Left kidney (tissue), 8 donors: ENCODE measurements at places on chromosomes 13 and 19. TPM values are rescaled to one million over a fixed set of nuclear protein-coding genes. Genes with fewer than 3 reads are reported as not detected.

Gene C19orf85
- polyA plus RNA-seq: not detected

Gene TMEM255B
- 5.4 TPM for polyA plus RNA-seq

DNA sequence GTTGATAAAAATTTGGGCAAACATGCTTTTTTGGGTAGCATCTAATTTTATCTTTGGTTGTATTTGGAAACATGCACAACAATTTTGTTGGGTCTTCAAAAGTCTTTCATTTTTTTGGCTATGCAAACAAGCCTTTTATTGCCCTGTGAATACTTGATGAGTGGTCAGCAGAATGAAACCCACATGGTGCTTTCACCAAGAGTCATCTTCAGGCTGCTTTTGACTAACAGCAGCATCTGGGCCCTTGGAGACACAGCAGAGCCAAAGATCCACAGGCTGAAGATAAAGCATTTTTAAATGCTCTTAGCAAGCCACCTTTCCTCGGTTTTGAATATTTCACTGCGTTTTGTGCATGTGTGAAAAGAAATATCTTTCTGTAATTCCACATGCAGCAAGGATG, 154.9 kb downstream of the FGF9 start:
- no peak for DNase-seq

Gene CEACAM16
- not detected for polyA plus RNA-seq

DNA sequence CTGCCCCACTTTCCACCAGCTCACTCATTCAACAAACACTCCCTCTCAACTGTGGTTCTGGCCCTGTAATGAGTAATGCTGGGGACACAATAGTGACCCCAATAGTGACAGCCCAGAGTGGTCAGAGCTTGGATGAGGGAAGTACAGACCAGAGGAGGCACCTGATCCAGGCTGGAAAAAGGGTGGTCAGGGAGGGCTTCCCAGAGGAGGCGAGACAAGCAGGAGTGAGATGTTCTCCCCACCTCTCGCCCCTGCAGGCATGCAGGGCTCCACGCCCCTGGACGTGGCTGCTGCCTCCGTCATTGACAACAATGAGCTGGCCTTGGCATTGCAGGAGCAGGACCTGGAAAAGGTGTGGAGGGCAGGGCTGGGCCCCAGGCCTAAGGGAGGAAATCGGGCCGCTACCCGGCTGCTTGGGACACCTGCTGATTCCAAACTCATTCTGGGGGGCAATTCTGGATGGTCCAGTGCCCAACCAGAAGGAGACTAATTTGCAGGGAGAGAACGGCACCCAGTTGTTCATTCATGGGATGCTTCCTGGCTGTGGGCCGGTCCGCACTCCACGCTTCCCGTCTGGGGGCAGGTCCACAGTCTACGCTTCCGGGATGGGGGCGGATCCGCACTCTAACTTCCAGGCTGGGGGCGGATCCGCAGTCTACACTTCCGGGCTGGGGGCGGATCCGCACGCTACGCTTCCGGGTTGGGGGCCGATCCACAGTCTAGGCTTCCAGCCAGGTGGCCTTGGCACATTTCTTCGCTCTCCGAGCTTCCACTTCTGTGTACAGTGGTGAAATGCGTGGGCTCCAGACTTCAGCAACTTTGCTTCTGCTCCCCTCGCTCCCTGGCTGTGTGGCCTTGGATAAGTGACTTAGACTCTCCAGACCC, 63.4 kb downstream of the RYR1 start:
- no peak for DNase-seq
